HL-60 (cell line): ENCODE measurements at places on chromosomes 7 and 10.

DNA sequence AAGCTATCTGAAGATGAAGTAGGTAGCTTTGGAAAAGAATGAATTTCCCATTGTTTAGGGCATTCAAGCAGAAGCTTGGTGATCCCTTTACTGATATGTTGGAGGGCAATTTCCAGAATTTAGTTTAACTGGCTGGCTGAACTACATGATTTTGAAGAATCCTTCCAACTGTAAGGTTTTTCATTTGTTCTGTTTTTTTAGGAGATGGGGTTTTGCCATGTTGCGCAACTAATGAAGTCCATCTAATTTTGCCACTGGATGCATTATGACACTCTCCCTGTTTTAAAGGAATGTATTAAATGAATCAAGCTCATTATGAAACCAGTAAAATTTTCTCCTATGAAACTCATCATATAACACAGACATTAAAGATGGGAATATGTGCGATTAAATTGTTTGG is 6.1 kb upstream of the DDX50 start:
- DNase-seq: no peak

- no peak for DNase-seq
Observed at GRCh38 chr7:70372768-70373515, 759.0 kb upstream of the GALNT17 start.

DNA sequence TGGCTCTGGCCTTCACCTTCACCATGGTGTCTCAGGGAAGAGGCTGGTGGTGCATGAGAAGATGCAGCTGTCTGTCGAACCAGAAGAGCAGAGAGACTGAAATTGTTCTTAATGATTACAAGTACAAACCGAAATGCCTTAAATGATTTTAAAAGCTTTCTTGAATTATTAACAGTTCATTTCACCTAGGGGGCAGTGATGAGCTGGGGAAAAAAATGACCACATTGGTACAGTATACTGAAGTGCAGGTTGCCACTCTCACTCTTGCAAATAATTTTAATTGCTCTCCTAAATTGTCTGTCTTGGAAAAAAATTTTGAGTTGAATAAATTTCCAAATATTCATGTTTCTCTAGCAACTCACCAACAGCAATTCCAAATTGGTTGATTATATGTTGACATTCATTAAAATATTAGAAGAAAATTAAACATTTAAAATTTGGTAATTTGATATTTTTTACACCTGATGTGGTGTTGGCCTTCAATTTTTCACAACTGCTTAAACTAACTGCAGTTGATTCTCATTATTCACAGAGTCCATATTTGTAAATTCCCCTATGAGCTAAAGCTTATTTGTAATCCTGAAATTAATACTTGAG is 692.6 kb downstream of the ZWINT start:
- DNase-seq: peak; percentile 15

GRCh38 chr7:12653110-12653509 is 34.3 kb upstream of the ARL4A start:
- no peak for DNase-seq

DNA sequence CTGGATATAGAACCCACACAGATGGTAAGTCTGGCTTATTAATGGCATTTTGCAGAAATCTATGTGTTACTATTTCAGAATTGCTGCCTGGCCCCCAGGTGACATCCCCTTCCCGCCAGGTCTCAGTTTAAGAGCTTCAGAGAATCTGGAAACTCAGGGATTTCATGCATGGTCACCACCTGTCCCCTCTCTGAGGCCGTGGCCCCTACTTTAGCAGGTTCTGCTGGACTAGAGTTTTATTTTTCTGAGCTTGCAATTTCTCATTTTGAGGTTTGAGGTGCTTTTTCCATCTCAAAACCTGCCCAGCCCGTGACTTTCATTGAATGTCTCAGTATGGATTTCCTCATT is 24.7 kb upstream of the GJD4 start:
- DNase-seq: no peak

DNA sequence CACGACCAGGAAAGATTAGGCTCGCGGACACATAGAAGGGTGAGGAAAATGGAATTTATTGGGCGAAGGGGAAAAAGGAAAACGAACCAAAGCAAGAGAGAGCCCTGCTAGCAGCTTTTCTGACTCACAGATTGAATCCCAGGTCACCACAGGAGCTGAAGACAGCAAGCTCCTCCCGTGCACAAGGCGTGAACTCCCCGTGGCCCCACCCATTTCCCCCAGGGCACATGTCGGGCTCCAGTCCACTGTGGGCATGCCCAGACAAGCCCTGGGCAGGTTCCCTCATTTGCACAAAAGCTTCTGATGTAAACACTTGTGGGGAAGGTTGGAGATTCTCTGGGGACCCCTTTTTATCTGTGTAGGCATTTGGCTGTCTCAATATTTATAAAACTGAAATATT is 582.4 kb downstream of the SUGCT start:
- DNase-seq: no peak

GRCh38 chr7:12771378-12771877 is 84.0 kb downstream of the ARL4A start:
- DNase-seq: no peak

- DNase-seq: peak; percentile 92
Observed at GRCh38 chr10:110141871-110142635, 65.4 kb upstream of the MXI1 start.

- DNase-seq: no peak
Observed at GRCh38 chr7:70131817-70132216, 533.5 kb downstream of the AUTS2 start.

GRCh38 chr7:19991936-19992335 is 218.5 kb upstream of the TMEM196 start:
- DNase-seq: no peak

DNA sequence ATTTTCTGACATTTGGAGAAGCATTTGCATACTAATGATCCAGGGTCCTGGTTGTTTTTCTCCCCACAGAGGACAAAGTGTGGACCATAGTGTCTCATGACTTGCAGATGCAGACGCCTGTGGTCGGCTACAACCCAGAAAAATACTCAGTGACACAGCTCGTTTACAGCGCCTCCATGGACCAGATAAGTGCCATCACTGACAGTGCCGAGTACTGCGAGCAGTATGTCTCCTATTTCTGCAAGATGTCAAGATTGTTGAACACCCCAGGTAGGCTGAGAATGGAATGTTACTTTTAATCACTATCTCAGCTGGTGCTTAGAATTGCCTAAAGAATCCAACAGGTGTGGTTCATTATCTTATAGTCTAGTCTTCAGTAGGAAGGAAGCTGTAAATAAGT is 951.5 kb upstream of the C7orf33 start:
- no peak for DNase-seq

GRCh38 chr7:17939211-17939605 is 1.1 kb downstream of the SNX13 start:
- no peak for DNase-seq

- DNase-seq: no peak
Observed at GRCh38 chr10:132429281-132430230, 32.6 kb downstream of the PWWP2B start.

DNA sequence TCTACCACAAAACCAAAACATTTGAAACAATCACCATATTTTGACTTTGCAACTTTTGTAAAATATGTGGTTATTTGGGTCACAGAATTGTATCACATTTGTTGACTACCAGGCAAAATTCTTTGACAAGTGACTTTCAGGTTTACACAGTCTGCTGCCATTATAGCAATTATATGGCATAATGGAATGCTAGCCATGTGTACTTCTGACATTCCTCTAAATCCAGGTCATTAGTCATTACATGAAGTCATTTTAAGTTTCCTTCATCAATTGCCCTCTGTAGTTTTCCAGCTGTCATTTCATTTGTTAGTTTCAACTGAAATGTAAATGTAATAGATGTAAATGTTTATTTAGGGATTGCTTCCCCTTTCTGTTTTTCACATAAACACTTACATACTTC is 137.5 kb downstream of the IMMP2L start:
- DNase-seq: no peak

DNA sequence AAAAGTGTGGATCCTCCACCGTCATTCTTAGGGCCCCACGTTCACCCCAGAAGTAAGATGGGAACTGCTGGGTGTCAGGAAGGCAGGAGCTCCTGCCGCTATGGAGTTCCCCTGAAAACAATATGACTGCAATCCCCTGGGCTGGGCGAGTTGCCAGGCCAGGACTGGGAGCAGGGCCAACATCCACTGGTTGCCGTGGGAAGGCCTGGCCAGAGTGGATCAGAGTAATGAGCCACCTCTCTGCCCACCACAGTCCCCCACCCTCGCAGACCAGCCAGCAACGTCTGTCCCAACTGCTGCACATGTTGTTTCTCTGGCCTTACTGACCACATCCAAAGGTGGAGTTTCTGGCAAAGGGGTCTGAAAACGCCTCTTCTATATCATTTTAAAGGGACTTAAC is 86.6 kb downstream of the STRA8 start:
- DNase-seq: no peak

- DNase-seq: no peak
Observed at GRCh38 chr7:9175871-9176270, 742.5 kb downstream of the NXPH1 start.

DNA sequence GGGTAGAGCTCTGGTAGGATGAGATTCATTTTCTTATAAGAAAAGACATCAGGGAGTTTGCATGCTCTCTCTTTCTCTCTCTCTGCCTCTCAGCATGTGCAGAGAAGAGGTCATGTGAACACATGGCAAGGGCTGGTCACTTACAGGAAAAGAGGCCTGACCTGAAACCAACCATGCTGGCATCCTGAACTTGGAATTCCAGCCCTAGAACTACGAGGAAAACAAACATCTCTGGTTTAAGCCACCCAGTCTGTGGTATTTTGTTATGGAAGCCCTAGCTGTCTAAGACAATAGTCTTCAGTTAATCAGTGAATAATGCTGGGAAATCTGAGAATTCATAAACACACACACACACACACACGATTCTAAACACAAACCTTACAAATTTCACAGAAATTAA is 1104.2 kb upstream of the LRRN3 start:
- DNase-seq: no peak

DNA sequence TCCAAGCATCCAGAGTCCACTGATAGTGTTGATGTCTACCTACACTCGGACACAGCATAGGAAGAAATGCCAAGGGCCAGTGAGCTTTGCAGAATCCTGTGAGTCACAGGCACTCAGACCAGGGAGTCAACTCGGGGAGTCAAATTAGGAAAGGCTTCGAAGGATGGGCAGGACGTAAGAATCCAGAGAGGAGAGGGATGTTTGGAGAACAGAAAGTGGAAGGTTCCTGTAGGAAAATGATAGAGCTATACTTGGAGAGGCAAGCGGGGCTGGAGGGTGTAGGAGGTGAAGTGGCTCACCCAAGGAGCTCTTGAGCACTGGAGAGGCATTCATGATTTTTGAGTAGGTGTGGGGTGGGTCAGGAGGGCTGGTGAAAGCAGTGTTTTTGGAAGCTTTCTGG is 3.0 kb downstream of the ZYX start:
- DNase-seq: peak; percentile 28

- no peak for DNase-seq
Observed at GRCh38 chr10:11381023-11381422, 230.4 kb downstream of the USP6NL start.

GRCh38 chr10:89064748-89065147 is 74.2 kb downstream of the FAS start:
- no peak for DNase-seq

DNA sequence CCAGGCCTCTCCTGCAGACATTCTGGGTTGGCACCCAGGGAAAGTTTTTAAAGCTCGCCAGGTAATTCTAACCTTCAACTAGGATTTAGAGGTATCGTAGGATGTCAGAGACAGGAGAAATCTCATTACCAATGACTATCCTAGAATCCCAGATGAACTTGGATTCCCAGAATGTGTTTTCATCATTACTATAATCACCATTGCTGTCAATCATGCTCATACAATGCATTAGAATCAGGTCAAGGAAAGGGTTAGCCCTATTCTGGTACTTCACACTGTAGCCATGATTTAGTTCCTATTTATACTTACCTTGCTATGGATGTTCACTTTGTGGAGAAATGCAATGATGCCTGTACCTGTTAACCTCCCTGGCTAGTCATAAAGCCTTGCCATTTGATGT is 67.0 kb upstream of the GPR158 start:
- DNase-seq: no peak

DNA sequence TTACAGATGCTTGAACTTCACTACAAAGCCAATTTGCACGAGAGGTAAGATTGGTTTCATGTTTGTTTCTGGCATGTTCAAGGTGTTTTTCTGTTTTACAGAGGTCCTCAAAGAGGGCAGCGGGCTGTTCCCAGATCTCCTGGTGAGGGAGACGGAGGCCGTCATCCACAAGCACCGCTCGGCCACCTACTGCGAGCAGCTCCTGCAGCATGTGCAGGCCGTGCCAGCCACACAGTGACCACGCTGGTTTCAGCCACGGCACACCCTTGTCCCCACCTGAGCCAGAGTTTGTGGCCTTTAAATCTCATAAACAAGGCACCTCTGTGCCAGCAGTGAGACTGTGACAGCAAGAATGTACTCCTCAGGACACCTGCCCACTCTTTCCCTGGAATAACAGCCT is 46.9 kb upstream of the SUN1 start:
- no peak for DNase-seq

GRCh38 chr10:129968020-129968852 is 4.2 kb upstream of the EBF3 start:
- DNase-seq: no peak

- no peak for DNase-seq
Observed at GRCh38 chr10:49739426-49739825, 22.7 kb downstream of the OGDHL start.

GRCh38 chr10:100482181-100482833 is 19.5 kb downstream of the WNT8B start:
- no peak for DNase-seq
